ENCODE measurements at places on chromosomes 2 and 18.

- no peak for DNase-seq
Measured at GRCh38 chr2:40397765-40398164, 54.1 kb downstream of the SLC8A1 start.

- no peak for DNase-seq
Measured at GRCh38 chr2:122391726-122392125, 636.3 kb downstream of the TSN start.

- DNase-seq, result no peak
Measured at GRCh38 chr18:30088238-30089015, 954.1 kb downstream of the DSC3 start.

- DNase-seq, result no peak
Measured at GRCh38 chr18:10475654-10476291, 21.3 kb downstream of the APCDD1 start.

DNA sequence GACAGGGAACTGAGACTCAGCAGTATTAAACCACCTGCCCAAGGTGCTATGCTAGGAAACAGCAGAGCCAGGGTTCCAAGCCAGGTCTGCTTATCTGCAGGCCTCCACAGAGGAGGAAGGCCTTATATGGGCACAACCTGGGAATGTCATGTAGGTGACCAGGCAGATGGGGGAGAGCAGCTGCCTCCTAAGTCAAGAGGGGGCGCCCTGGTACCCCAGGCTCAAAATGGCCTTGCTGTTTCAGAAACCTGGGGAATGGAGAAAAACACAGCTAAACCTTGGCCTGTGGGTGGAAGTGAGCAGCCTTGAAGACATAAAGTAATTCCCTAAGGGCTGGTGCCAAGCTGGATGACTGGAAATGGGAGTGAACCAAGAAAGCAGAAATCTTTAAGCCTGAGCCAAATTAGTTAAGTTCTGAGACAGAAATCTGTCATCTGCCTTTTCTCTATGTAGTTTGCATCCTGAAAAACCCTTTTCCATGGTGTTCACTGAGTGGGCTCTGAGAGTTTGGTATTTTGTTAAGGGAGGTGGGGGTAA lies 79.1 kb downstream of the MAPK4 start:
- no peak for DNase-seq

- DNase-seq, result no peak
Measured at GRCh38 chr2:199662255-199662654, 188.7 kb downstream of the FTCDNL1 start.

DNA sequence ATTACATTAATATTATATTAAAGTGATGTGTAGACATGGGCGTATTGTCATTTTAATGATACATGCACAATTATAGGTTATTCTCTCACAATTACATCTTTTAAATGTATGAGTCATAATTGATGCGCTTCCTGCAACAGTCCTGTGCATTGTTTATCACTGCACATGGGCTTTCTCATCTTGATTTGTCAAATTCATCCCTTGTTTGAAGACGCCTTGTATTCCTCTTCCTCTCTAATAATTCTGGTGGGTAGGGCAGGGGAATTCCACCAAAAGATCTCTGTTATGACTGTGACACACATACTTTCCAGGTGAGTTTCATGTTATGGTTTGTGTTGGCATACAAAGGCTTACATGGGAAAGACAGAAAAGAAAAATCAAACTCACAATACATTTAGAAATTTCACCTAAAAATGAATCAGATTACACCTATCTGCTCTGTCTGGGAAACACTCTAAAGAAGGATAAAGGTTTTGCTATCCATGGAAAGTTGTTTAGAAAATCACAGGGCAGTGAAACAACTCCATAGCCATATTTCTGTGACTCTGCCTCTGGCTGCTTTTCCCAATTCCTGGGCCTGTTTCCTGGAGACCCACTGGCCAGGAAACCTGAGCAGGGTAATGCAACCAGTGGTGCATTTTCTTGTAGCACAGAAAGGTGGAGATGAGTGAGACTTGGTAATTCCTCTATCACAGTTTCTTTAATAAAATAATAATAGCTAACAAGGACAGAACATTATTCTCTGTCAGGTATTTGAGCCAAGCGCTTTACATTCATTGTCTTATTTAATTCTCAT lies 13.2 kb downstream of the SLC9A2 start:
- no peak for DNase-seq

GRCh38 chr18:49751427-49752094 lies 61.8 kb downstream of the ACAA2 start:
- no peak for DNase-seq

DNA sequence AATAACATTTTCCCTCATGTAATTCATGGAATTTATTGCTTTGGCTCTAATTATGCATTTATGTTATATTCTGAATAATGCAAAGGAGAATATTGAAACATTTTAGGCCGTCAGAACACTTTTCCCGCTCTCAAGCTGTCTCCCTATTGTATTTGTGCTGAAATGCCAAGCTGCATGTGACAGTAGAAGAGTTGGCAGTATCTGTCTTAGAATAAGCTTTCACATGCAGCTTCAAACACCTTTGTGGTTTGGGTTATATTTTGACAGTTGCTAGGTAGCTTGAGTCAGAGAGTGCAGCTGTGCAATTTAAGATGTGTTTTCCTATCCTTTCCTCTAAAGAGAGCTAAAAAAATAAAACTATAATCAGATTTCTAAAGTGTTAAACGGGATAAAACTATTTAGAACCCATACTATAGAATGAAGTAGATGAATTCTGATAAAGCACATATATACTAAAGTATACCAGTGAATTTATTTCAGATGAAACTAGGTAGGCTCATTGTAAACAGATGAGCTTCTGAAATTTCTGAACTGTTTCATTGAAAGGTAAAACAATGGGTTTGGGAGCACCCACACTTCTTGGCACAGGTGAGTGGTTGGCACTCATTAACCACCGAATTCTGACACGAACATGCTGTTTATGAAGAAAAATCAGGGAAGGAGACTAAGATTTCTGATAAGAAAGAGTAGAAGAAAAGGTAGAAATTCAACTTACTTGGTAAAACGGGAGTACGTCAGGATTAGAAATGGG lies 43.4 kb downstream of the PLCL1 start:
- no peak for DNase-seq

DNA sequence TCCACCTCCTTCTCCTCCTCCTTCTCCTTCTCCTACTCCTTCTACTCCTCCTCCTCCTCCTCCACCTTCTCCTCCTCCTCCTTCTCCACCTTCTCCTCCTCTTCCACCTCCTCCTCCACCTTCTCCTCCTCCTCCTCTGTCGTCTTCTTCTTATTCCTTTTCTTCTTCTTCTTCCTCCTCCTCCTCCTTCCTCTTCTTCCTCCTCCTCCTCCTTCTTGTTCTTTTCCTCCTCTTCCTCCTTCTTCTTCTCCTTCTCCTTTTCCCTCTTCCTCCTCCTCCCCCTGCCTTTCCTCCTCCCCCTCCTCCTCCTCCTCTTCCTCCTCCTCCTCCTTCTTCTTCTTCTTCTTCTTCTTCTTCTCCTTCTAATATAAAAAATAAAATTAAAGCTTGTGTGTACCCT lies 971.2 kb upstream of the PIK3C3 start:
- DNase-seq, result no peak

DNA sequence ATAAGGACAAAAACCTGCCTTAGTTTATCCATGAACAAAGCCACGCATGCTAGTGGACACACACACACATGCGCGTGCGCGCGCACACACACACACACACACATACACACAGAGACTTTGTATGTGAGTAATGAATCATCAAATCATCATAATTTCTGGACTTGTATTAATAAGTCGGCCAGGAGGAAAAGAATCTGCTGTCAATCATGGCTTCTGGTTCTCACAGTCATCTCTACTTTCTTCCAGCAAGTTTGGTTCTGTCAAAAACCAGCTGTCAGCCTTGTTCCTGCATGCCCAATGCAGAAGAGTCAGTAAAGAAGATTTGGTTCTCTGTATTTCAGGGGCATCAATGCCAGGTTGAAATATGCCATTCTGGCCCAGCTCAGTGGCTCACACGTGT lies 1.1 kb upstream of the TTR start:
- no peak for DNase-seq

All from SW 1271 (cell line).